ENCODE measurements at places on chromosomes 2 and 18. TPM values are rescaled to one million over a fixed set of nuclear protein-coding genes. Genes with fewer than 3 reads are reported as not detected.

The FABP1 gene
- 0.32 TPM for total RNA-seq

- H3K4me3 ChIP-seq = no peak overlapping the region
- no peaks in the 10 kb centered on the region for H3K27me3 ChIP-seq
- H3K27ac ChIP-seq = no peak overlapping the region
- peak; percentile 94 for DNase-seq
- peaks cover 9% of the 10 kb centered on the region for H3K4me1 ChIP-seq
These were observed 23.6 kb upstream of the HES6 start for GRCh38 chr2:238263204-238264071.

GRCh38 chr18:13700153-13700552 is 26.2 kb downstream of the FAM210A start:
- no peaks in the 10 kb centered on the region for H3K36me3 ChIP-seq
- no peaks in the 10 kb centered on the region for H3K4me1 ChIP-seq
- H3K4me3 ChIP-seq = no peak overlapping the region
- H3K27me3 ChIP-seq = no peaks in the 10 kb centered on the region
- no peak for DNase-seq

DNA sequence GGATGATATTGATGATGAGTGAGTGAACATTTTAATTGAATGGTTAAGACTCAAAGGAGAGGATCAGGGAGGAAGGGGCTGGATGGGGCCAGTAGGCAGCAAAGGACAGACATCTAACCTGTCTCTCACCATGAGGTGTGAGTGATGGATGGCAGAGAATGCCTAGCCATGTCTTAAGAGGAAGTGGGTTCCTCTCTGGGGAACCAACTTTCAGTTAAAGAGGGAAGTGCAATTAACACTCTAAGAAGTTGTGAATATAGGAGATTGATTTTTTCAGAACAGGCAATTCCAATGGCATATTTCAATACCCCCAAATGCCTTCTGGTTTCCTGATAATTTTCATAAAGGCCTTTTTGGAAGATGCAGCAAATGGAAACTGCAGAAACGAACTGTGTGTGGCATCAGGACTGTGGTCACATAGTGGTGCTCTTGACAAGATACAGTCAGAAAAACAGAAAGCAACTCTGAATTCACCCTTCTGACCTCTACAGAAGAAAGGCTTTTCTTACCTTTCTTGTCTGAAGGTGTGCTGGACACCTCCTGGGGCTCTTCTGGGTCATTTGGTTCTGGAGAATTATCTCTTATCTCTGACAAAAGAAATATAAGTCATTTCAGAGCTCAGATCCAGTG is 10.2 kb downstream of the SP110 start:
- no peak overlapping the region for H3K4me3 ChIP-seq
- no peak for DNase-seq
- H3K27me3 ChIP-seq = no peaks in the 10 kb centered on the region
- no peaks in the 10 kb centered on the region for H3K36me3 ChIP-seq
- H3K4me1 ChIP-seq = no peaks in the 10 kb centered on the region

GRCh38 chr2:168555283-168555682 is 99.2 kb downstream of the CERS6 start:
- H3K4me1 ChIP-seq = no peaks in the 10 kb centered on the region
- H3K36me3 ChIP-seq = no peaks in the 10 kb centered on the region
- H3K4me3 ChIP-seq = no peak overlapping the region

- H3K4me3 ChIP-seq = no peak overlapping the region
- H3K27me3 ChIP-seq = no peaks in the 10 kb centered on the region
- no peaks in the 10 kb centered on the region for H3K36me3 ChIP-seq
- no peaks in the 10 kb centered on the region for H3K4me1 ChIP-seq
- H3K27ac ChIP-seq = no peak overlapping the region
- no peak for DNase-seq
These were observed 48.7 kb downstream of the C1QL2 start for GRCh38 chr2:119109866-119110265.

- H3K27ac ChIP-seq = no peak overlapping the region
- H3K4me3 ChIP-seq = no peak overlapping the region
- peak; percentile 62 for DNase-seq
- H3K4me1 ChIP-seq = peaks cover 32% of the 10 kb centered on the region
- no peaks in the 10 kb centered on the region for H3K36me3 ChIP-seq
- no peaks in the 10 kb centered on the region for H3K27me3 ChIP-seq
These were observed 173.5 kb downstream of the ALK start for GRCh38 chr2:29747786-29748470.

The DNAJC5G gene
- total RNA-seq = not detected
